ENCODE measurements at places on chromosomes 7 and 10. TPM values are rescaled to one million over a fixed set of nuclear protein-coding genes. Genes with fewer than 3 reads are reported as not detected.

The SPAM1 gene
- total RNA-seq = not detected

The TMEM130 gene
- total RNA-seq = 0.52 TPM

The ZNF735 gene
- total RNA-seq = not detected

The ANKRD30A gene
- total RNA-seq = not detected

The WNT16 gene
- 1.0 TPM for total RNA-seq

The CELF2 gene
- total RNA-seq = 31.8 TPM

The SHTN1 gene
- 1.6 TPM for total RNA-seq

The PSD gene
- 3.7 TPM for total RNA-seq

The IMPDH1 gene
- 10.4 TPM for total RNA-seq

The MCM10 gene
- total RNA-seq = 4.2 TPM

The FZD8 gene
- total RNA-seq = 35.5 TPM

The CALCR gene
- total RNA-seq = 5.2 TPM

The CRHR2 gene
- total RNA-seq = under 0.01 TPM

The SLC35G1 gene
- 1.0 TPM for total RNA-seq

The GNAT3 gene
- total RNA-seq = not detected

The ITPRID1 gene
- 0.52 TPM for total RNA-seq

The KLF14 gene
- total RNA-seq = 0.52 TPM

The AQP1 gene
- total RNA-seq = 67.8 TPM

The TMEM225B gene
- 0.52 TPM for total RNA-seq

The CARD11 gene
- total RNA-seq = 1.0 TPM

The SLC18A3 gene
- not detected for total RNA-seq

The MUC12 gene
- total RNA-seq = not detected

The LLCFC1 gene
- total RNA-seq = not detected

The NPSR1 gene
- total RNA-seq = 1.6 TPM

All from skeletal muscle tissue (tissue), 5 donors.